ENCODE measurements at places on chromosomes 4 and X.

GRCh38 chr4:26729547-26729946 lies 131.1 kb upstream of the STIM2 start:
- no peak for DNase-seq

DNA sequence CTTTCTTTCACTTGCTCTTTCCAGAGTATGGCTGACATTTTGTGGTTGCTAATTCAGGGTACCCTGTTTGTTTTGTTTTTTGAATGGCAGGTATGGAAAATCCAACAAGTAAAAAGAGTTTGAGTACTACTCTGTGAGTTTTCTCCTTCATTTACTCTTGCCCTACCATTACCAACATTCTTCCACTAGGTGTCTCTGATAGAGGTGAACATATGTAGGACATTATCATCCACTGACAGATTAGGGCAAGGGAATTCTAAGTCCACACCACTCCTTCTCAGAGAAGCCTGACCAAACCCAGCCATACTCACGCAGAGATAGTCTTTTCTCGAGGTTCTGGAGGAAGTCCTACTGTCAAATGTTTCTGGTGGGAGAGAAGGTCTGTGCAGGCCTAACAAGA lies 36.7 kb upstream of the HDAC8 start:
- DNase-seq, result no peak

DNA sequence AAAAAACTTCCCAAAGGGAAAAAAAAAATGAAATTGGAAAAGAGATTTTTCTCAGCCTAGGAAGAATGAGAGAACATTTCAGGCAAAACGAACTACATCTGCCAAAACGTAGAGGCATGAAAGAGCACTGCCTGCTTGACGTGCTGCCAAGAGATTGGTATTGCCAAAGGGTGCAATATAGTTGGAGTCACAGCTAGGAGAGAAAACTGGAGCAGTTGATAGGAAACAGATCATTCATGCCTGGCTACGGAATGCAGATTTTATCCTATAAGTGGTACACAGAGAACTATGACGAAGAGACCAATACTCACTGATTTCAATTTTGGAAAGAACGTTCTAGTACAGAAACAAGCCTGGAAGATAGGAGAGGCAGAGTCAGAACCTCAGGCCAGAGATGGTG lies 68.4 kb upstream of the IQCM start:
- DNase-seq, result no peak

- no peak for DNase-seq
Measured at GRCh38 chr4:66906314-66906713, 639.0 kb downstream of the CENPC start.

- DNase-seq, result no peak
Measured at GRCh38 chrX:17464194-17464593, 89.2 kb downstream of the NHS start.
